ENCODE measurements at places on chromosomes 3 and 15.

GRCh38 chr15:79700951-79701480, 195.8 kb downstream of the MTHFS start:
- DNase-seq = no peak

DNA sequence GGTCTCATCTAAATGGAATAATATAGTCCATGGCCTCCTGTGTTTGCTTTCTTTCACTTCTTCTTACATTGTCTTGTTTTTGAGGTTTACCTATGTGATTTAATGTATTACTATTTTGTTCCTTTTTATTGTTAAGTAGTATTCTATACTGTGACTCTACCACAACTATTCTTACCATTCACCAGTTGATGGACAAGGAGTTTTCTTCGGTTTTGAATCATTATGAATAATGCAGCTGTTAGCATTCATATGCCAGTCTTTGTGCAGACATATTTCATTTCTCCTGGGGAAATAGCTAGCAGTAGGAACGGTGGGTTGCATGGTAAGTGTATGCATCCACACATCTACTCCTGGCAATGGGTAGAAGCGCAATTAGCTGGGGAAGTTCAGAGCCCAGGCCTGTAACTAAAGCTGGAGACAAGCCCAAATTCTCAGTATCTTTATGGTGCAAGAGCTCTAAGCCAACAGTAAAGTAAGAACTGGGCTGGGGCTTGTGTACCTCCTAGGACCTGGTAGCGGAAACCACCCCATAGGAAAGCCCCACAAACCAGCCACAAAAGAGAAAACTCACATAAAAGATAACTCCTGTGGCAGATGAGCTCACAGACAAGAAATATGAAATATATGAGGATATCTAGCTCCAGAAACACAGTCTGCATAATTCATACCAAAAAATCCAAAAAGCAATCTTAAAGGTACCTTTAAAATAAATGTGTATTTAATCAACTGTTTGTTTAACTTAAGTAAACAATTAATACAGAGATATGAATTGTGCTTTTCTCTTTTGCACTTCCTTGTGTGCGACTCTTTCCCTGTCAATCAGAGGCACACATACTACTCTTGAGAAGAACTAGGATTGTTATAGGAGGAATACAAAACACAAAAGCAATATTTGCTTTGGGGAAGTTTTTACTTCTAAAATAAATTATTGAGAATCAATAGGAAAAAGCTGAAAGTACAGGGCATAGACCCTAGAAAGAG, 2.7 kb upstream of the CSTA start:
- DNase-seq = no peak

- no peak for DNase-seq
Measured at GRCh38 chr3:50190936-50191660, at the start of gene GNAT1. Gene GNAT1, plus strand, starts transcription at chr3:50191610. Its CDS starts 116 bp downstream, at chr3:50191726.

- DNase-seq = no peak
Measured at GRCh38 chr15:75925440-75925839, 21.8 kb downstream of the FBXO22 start.

- no peak for DNase-seq
Measured at GRCh38 chr15:83472797-83473196, 25.7 kb downstream of the SH3GL3 start.

DNA sequence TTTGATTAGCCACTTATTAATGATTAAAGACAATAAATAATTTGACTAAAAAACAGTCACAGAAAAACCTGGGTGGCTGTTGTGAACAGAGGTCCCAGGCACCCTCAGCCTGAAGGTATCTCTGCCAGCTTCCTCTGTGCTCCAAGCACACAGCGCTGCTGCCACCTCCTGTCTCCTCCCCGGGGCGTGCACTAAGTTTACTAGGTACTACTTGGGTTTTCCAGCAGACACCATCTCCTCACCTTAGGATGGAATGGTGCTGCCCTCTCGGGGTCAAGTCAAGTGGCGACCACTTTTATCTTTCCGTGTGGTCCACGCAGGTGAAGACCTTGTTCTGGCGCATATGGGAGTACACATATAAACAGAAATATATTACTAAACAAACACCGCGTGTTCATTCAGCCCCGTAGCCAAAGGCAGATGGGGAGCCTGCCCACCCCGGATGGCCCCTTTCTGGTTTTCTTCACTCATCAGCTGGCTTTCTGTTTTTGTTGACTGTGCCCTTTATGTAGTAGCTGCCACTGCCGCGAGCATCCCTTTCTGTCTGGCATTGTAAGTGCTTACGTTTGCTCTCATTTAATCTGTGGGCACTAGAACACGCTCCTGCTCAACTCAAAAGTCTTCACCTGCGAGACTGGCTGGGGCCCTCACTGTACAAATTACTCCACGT, 128.0 kb downstream of the LRIG1 start:
- DNase-seq = peak; percentile 32

DNA sequence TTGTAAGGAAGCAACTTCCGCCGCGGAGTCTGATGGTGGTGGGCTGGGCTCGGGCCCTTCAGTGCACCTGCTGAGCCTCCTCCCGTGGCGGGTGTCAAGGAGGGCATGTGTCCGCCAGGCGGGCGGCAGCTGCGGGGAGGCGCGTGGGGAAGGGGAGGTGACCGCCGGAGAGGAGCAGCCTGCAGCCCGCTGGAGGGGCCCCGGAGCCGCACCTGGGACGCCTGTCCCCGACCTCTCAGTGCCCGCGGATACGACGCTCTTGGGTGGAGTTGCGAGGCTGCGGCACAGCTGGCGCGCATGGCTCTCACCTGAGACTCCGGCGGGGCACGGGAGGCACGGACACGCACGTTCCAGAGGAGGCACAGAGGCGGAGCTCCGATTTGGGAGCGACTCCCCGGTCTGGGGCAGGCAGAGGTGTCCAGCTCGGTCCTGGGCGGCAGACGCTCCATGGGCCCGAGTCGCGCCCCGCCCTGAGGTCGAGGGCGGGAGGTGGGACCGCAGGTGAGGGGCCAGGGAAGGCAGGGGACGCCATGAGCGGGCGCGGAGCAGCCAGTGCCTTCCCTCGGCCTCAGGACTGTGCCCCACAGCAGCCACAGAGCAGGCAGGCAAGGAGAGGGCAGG, 50.2 kb upstream of the PRR20G start:
- no peak for DNase-seq

- peak; percentile 14 for DNase-seq
Measured at GRCh38 chr3:187669675-187670504, at the start of gene SST. Gene SST, minus strand, starts transcription at chr3:187670394. Its CDS starts 103 bp downstream, at chr3:187670291.

GRCh38 chr3:171654809-171655208, 155.5 kb downstream of the PLD1 start:
- DNase-seq = peak; percentile 30

GRCh38 chr3:132605374-132605792, 8.3 kb downstream of the ACKR4 start:
- no peak for DNase-seq

DNA sequence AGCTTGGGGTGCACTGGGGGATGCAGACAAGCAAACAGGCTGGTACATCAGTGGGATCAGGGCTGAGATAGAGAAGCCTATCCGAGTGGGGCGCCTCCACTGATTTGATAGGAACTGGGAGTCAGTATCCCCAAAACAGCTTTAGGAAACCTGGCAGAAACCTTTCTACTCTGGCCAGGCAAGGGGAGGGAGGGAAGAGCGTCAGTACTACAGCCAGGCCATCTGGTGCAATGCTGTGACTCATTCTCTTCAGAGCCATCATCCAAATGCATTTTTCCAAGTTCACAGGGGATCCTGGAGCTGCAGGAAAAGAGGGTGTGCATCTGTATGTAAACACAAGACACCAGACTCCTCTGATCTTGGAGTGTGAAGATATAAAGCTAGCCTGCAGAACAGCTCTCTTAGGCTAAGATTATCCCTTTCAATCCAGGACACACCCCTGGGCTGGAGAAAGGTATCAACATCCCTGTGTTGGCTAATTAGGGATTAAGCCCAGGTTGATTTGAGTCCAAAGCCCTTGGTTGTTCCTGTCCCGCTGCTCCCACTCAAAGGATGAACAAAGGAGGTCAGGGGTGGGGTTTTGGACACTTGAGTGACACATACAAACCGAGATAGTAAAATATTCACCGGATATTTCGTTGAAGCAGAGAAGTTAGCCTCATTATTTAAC, 9.3 kb downstream of the GALNT15 start:
- peak; percentile 42 for DNase-seq

GRCh38 chr15:39785139-39785538, 2.5 kb upstream of the FSIP1 start:
- DNase-seq = no peak

- DNase-seq = no peak
Measured at GRCh38 chr3:30289766-30290165, 316.6 kb upstream of the TGFBR2 start.

GRCh38 chr3:181210275-181210674, 220.7 kb upstream of the DNAJC19 start:
- DNase-seq = peak; percentile 5

DNA sequence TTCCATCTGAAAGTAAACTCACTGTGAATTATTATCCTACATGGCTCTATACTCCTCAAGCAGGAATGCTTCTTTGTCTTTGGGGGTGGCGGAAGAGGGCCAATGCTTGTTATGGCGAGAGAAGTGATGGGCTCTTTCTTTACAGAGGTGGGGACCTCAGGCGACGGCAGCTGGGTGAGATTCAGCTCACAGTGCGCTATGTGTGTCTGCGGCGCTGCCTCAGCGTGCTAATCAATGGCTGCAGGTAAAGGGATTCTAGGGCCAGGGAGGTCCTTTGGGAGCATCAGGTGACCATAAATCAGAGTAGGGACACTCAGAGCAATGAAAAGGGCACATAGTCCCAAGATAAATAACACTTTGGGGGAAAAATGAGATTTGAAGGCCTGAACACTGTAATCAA, 39.0 kb downstream of the ESYT3 start:
- no peak for DNase-seq

GRCh38 chr15:89680282-89680873, 1.2 kb upstream of the PLIN1 start:
- DNase-seq = no peak

DNA sequence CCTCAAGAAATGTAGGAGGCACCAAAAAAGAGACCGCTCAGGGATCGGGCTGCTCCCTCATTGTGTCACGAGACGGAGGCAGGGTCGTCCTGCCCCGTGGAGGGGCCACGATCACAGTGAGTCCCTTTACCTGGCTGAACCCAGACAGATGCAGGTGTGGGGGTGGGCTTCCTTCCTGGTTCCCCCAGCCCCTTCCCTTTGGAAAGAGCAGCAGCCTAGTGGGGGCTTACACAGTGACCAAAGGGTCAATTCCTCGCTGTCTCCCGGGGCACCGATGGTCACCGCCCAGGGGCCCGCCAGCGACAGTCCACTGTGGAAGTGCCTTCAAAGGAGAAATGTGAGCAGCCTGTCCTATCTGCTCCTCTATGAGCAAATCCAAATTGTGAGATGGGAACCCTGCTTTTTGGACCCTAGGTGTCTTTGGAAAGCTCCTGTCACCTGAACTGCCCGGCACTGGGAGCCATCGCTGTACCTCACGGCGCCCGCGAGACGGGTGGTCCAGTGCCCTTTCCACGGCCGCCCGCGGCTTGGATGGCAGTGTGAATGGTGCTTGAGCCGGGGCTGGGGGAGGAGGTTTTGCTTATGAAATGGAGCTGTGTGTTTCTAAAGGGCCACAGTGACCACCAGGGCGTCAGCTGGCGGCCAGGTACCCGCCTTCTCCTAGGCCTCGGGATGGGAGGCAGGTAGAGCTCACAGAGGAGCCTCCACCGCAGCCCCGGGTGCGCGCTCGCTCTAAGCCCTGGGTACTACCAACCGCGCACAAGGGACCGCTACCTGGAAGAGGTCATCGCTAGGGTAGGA, 155.7 kb downstream of the KLF13 start:
- no peak for DNase-seq

- no peak for DNase-seq
Measured at GRCh38 chr3:53773611-53774368, 72.4 kb downstream of the CHDH start.

- no peak for DNase-seq
Measured at GRCh38 chr15:43465100-43465499, 27.9 kb downstream of the TP53BP1 start.

GRCh38 chr3:122572940-122573412, 4.5 kb upstream of the PARP15 start:
- peak; percentile 47 for DNase-seq

All from HTR-8/SVneo (cell line).